ENCODE measurements at places on chromosomes 4 and X.

- DNase-seq = no peak
These were observed 154.3 kb downstream of the CFAP299 start for GRCh38 chr4:80489798-80490197.

DNA sequence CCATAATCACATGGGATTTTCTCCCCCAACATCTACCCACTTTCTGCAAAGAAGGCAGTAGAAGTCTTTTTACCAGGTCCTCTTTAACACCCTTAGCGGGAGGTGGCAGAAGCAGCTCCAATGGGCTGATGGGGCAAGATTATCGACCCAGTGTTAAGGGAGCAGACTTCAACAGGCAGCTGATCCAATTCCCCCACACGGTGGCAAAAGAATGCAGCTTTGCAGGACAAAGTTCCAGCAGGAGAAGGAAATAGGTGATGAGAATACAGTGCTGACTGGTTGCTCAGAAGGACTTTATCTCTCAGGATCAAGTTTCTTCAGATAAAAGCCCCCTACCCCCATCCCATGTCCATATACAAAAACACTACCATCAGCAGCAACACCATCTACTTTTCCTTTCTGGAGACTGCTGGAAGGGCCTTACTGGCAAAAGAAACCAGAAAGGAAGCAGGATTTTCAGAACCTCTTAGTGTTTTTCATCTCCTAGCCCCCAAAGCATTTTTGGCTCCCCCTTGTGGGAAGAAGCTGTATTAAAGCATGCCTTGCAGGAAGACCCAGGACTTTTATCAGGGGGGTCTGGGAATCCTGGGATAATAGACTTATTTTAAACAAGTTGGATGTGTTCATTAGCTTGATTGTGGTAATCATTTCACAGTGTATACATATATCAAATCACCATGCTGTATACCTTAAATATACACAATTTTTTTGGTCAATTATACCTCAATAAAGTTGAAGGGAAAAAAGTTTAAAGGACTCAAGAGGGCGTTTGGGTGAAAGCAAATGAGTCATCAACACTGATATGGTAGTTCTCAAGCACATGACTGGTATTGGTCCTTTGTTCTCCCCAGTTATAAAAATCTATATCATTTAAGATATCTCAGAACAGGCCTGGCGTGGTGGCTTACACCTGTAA, 146.4 kb downstream of the GPC3 start:
- DNase-seq = no peak

- no peak for DNase-seq
These were observed 7.2 kb upstream of the STK26 start for GRCh38 chrX:132015875-132016274.

DNA sequence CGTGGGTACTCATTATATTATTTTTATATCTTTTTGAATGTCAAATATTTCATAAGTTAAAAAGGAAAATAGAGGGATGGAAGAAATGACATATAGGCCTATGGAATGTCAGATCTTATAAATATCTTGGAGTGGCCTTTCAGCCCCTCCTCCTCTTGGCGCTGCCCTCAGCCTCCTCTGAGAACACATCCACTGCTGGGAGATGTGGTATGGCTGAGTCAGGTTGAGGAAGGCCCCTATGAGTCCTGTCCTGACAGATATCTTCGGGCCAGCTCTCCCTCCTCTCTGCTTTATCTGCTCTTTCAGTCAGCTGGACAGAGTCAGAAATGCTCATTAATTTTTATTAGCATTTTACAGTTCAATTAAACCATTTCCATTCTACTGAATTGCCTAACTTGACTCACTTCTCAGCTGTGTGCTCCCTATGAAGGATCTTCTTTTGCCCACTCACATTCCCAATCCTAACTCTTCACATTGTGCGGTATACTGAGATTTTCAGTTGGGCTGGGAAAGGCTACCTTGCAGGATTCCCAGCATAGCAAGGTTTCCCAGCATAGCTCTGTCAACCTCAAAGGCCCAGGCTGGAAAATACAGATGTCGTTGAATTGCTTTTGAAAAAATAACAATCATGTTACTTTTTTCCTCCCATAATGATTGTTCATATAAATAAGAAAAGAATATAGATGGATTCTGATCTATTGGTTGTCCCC, 128.0 kb downstream of the ARHGEF9 start:
- no peak for DNase-seq

- DNase-seq = no peak
These were observed 194.8 kb upstream of the RASGEF1B start for GRCh38 chr4:81666491-81666890.

- no peak for DNase-seq
These were observed 35.9 kb downstream of the WDR1 start for GRCh38 chr4:10080589-10081217.

DNA sequence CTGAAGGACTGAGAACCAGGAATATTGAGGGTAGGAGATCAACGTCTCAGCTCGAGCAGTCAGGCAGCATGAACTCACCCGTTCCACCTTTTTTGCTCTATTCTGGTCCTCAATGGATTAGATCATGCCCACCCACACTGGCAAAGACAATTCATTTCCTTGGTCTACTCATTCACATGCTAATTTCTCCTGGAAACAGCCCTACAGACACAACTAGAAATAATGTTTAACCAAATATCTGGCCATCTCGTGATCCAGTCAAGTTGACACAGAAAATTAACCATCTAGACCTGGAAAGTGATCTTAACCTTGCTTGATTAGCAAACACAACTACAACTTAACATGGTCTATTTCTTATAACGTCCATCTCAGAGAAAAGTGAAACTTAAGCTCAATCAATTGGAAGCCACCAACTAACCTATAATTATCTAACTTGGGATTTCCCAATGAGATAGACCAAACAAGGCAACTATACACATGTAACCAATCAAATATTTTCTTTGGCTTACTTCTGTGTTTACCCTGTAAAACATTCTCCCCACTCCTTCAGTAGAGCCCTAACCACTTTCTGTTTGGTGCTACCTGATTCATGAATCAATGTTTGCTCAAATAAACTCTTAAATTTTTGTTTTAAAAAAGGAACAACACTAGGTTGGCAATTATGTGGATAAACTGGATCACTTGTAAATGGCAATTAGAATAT, 69.7 kb upstream of the MAMLD1 start:
- DNase-seq = no peak

DNA sequence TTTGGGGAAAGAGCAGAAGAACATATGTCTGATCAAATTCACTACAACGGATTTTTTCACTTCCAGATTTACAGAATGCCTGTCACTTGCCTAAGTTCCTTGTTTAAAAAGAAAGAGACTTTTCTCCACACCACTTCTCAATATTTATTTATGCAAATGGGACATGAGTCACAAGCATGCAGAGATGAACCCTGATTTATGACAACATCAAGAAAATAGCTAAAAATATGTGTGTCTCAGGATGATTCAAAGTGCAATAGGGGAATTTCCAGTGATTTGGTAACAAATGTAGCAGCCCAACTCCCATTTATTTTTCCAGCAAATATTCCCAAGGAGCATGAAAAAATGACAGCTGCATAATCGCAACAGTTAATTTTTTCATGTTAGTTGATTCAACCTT, 180.4 kb upstream of the FAT1 start:
- DNase-seq = no peak

- DNase-seq = no peak
These were observed 626.8 kb downstream of the TLL1 start for GRCh38 chr4:166499820-166500219.

DNA sequence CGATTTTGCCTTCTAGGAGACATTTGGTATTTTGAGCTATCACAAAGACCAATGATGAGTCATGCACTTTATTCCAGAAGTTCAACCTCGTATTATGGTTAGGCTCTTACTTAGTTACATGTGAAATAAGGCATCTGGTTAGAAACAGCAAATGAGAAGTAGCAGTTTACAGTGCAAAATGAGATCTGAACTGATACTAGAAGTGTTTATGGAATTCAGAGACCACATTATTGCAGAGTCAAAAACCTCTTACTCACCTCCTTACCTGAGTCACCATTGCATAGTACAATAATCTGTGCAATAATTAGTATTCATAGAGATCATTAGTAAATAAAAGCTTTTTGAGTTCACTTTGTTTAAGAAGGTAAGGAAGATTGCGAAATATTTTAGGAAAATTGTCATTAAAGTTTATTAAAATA, 38.7 kb downstream of the SEC24B start:
- no peak for DNase-seq

GRCh38 chr4:129109965-129110824, 14.2 kb downstream of the C4orf33 start:
- no peak for DNase-seq

DNA sequence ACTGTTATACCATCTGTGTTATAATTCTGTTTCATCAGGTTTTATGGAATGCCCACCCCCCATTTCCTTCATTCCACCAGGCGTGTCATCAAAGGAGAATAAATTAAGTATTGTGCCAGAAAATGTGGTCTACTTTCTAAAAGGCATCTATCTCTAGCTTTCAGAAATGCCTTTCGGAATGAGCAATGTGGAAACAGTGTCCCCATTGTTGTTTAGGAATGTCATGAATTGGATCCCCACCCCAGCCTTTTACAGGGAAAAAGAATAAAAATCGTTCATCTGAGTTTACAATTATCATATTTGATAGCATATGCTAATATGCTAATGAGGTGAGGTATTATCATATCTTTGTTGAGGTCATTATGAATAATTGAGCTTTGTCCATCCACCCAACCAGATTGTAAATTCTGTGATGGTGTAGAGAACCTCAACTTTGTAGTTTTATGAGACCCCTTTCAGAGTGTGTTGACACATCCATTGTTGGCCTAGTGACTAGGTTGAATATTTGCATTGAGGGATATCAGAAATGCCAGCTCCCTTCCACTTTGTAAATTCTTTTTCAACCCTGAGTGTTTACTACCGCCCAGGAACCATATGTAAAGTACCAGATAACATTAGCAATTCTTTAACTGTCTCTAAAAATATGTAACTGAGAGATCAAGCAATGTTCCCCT, 56.2 kb upstream of the CCDC160 start:
- DNase-seq = no peak

DNA sequence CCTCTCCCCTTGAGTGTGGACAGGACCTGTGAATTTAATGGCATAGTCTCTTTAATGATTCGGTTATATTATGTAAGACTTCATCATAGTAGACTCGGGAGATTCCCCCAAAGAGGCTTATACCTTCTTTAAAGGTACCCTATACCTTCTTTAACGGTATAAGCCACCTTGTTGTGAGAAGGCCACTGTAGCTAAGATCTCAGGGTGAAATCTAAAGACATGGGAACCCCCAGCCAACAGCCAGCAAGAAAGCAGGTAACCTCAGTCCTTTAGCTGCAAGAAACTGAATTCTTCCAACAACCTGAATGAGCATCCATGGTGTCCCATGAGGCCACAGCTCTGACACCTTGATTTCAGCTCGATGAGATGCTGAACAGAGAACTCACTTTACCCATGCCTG, 931 bp downstream of the DDX60 start:
- no peak for DNase-seq

- no peak for DNase-seq
These were observed 86.5 kb upstream of the EGFL6 start for GRCh38 chrX:13482746-13483541.

- DNase-seq = no peak
These were observed 4.3 kb upstream of the SCD5 start for GRCh38 chr4:82802911-82803310.

DNA sequence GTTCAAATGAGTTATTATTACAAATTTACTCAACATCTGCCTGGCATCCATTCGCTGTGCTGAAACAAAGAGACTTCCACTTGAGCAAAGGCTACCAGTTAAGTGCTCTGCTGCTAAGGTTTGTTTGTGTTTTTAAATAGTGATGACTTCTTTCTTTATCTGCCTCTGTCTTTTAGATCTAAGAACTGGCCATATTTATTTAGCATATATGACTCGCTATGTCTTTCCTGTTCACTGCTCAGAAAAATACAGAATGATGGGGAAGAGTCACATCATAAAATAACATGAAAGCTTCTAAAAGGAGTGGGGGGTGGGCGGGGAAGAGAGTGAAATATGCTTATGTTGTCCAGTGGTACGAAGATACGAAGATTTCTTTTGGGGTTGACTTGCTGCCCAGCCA, 322.2 kb downstream of the GPAT3 start:
- DNase-seq = no peak

GRCh38 chr4:87838205-87838604, 5.4 kb downstream of the MEPE start:
- no peak for DNase-seq

GRCh38 chrX:104854188-104854587, 288.2 kb downstream of the IL1RAPL2 start:
- DNase-seq = no peak

- DNase-seq = no peak
These were observed 65.4 kb upstream of the ENPP6 start for GRCh38 chr4:184282895-184283654.

Data from stimulated activated CD4-positive, alpha-beta T cell treated with anti-CD3 and anti-CD28 coated beads, Interleukin-4, amount 100 ng/mL, for 4 hours (primary cell).